Right hindlimb (tissue), 1 donor: ENCODE measurements at places on chromosomes 1 and 21.

GRCh38 chr1:17075470-17076255 is 21.8 kb upstream of the SDHB start:
- no peak for DNase-seq

- no peak for DNase-seq
These were observed 13.1 kb upstream of the PTP4A2 start for GRCh38 chr1:31951276-31951675.

- no peak for DNase-seq
These were observed 89.7 kb upstream of the VAMP3 start for GRCh38 chr1:7681401-7681800.

GRCh38 chr1:233597489-233597901 is 16.4 kb upstream of the KCNK1 start:
- no peak for DNase-seq

GRCh38 chr21:40902299-40902698 is 55.3 kb upstream of the DSCAM start:
- DNase-seq, result no peak

DNA sequence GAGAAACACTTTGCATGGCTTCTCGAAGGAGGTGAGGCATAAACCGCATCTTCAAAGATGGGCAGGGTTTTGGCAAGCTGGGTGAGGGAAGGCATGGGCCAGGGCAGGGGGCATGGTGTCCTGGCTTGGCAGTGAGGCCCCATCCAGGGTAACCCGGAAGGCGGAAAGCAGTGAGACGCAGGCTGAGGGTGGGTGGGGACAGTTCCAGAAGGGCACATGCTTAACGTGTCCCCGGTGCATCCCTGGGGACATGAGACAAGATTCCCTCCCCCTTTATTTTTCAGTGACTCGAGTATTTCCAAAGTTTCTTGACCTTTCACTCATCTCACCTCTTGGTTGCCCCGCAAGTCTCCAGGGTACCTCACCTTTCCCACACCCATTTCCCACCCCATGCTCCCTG is 122.8 kb upstream of the SLC25A33 start:
- DNase-seq, result no peak

DNA sequence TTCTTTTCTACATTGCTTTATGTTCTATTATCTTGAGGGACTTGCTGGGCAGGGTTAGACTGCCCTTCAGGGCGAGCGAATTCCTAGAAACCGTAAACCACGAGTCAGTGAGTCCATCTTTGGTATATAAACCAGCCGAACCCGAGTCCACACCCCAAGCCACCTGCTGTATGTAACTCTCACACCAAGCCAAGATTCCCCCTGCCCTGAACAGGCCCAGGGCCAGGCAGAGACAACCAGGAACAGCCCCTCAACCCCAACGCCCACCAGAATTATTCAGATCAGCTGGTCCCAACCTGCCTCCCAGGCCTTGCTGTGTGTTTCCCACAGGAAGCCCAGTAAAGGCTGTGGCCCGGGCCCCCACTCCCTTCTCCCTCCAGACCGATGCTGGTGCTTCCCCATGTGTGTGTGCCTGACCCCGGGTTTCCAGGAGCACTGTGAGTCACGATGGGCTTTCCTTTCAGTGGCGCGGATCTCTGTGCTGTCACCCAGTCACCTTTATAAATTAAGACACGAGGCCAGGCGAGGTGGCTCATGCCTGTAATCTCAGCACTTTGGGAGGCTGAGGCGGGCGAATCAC is 17.1 kb downstream of the KIF17 start:
- DNase-seq, result no peak

GRCh38 chr1:198798923-198799386 is 160.1 kb downstream of the PTPRC start:
- DNase-seq, result no peak

GRCh38 chr1:54378157-54378873 is 27.9 kb downstream of the SSBP3 start:
- no peak for DNase-seq

DNA sequence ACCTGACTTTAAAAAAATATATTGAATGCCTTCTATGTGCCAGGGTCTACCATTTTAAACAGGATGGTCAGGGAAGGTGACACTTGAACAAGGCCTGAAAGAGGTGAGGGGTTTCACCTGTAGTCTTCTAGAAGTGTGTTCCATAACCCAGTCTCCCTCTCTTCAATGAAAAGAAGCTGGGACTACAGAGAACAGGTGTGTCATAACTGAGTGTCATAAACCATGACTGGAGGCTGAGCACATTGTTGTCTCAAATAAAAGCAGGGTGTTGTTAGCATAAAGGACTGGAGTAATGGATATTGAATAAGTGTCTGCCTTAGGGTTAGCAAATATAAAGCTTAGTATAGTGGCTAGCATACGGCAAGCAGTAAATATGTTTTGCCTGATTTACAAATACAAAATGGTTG is 65.4 kb downstream of the SYDE2 start:
- DNase-seq, result no peak

GRCh38 chr1:84467298-84467697 is 11.8 kb upstream of the RPF1 start:
- no peak for DNase-seq

GRCh38 chr21:24903994-24904635 is 703.2 kb downstream of the MRPL39 start:
- no peak for DNase-seq

DNA sequence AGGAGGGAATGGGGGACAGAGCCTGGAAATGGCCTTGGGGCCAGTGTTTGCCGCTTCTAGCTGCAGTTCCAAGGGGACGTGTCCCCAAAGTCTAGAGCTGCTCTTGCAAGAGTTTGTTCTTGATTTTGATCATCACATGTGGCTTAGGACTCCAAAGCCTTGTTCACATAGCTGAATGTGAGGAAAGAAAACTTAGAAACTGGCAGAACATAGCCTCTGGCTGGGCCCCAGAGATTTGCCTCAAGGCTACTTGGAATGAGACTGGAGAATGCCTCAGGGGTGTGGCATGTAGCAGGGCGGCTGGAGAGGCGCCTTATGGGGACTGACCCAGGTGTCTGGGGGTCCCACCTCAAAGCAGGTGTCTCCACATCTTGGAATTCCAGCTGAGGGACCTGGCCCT is 2.3 kb downstream of the PDXK start:
- no peak for DNase-seq

GRCh38 chr1:31112266-31112935 is 46.9 kb upstream of the PUM1 start:
- DNase-seq, result no peak

DNA sequence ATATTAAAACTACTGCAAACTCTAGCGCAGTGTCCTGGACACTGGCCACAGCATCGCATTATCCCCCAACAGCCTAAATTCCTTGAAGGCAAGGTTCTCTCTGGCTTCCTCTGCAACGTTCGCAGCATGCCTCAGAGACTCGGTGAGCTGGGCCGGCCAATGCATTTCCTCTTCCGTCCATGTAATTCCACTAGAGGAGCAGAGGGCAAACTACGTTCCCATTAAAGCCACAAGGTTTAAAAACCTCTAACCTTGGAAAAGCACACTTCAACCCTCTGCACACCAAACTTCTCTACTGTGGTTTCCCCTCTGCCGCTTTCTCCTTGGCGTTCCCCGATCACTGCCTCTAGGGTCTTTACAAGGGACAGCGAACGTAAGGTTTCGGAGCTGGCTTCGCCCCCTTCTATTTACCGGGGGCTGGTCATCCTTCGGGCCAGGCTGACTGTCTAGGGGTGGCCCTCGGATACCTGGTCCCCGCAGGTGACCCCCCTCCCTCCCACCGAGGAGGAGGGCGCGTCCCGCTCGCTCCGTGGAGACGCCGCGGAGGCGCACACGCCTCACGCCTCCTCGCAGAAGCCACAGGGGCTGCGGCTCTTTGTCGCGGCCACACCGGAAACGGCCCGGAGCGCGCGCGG is 456 bp upstream of the SMYD2 start:
- DNase-seq, result peak; percentile 61

DNA sequence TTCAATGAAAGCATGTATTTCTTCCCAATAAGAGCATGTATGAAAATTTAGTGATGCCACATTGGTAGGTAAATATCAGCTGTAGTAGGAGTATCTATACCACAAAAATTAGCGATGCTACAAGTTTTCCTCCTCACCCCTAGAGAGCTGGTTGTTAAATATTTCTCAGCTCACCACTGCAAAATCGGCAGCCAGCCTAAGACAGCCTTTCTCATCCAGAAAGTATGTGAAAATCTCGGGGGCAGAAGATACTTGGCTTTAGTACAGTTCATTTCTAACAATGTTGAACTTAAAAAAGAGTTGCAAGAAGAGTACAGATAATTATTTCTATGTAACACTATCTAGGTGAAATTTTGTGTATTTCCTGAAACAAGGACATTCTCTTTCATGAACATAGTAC is 235.4 kb downstream of the TPR start:
- no peak for DNase-seq

DNA sequence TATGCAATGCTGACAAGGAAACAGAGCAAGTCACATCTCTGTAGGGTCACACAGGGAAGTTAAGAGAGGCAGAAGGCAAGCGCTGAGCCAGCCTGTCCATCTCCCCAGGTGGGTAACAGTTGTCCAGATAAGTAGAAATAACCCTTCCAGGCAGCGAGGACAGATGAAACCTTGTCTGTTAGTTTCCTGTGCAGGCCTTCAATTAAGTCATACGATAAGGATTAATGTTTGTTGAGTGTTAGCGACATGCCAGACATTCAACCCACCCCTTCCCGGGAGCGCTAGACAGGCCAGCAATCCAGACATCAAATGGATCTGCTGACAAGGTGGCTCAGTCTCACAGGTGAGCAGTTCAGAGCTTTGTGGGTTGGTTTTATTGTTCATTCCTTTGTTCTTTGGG is 221.5 kb upstream of the FMN2 start:
- no peak for DNase-seq

DNA sequence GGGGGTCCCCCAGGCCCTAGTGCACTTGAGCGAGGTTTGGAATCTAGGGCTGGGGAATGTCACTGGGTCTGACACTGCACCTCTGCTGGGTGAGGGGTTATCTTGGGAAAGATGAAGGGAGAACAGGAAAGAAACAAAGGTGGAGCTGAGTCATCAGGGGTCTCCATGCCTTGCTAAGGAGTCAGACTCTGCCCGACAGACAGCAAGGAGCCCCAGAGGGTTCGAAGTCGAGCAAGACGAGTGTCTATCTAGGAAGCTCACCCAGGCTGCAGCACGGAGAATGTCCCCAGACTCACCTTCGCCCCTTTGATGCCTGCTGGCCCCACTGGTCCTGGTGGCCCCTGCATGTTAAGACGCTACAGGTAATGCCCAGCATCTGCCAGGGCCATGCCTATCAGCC is 18.0 kb downstream of the COL16A1 start:
- no peak for DNase-seq

DNA sequence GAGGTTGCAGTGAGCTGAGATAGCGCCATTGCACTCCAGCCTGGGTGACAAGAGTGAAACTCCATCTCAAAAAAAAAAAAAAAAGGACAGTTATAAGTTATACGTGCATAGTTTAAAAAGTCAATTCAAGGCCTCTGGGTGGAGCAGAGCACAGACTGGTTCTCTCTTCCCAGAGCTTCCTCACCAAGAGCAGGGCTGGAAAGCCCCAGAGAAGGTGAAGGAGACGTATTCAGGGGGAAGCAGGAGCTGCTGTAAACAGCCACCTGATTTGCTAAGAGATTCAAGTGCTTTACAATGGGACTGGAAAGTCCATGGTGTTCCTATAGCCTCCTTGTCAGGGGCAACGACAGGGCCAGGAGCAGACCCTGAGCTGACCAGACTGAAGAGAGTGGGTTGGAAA is 85.0 kb upstream of the LYST start:
- DNase-seq, result no peak

- DNase-seq, result no peak
These were observed 15.4 kb downstream of the NOL9 start for GRCh38 chr1:6538956-6539355.

GRCh38 chr1:24506691-24507381 is 4.2 kb downstream of the RCAN3 start:
- no peak for DNase-seq

DNA sequence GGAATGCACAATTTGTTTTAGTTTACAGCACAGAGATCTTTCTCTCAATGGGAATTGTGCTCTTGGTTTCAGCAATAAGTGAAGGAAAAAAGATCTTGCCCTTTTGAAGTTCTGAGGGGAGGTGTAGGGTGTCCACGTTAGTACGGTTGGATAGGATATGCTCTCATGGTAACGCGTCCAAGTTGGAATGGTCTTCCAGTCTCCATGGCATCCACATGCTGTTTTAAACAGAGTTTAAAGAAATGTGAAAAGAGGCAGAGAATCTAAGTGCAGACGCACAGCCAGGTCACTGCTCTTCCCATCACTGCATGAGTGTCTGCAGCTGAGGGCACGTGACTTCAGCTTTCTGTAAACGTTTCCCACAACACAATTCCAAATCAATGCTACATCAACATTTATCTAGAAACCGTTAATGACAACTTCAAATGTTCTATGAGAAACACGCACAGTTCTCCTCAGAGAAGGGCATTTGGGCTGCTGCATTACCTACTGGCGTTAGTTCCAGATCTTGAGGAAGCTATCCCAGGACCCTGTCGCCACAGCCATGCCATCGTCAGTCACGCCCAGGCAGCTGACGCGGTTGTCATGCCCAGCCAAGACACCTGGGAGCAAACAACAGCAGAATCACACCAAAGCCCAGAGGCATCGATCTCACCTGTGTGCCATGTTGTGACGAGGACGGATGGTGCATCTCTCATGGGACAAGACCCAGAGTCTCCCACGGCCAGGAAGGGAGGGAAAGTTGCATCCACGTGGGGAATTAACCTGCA is 8.8 kb upstream of the NADK start:
- no peak for DNase-seq

GRCh38 chr1:84968101-84968500 is 28.8 kb downstream of the MCOLN2 start:
- no peak for DNase-seq

GRCh38 chr1:225909477-225909876 is 14.6 kb downstream of the PYCR2 start:
- DNase-seq, result no peak

DNA sequence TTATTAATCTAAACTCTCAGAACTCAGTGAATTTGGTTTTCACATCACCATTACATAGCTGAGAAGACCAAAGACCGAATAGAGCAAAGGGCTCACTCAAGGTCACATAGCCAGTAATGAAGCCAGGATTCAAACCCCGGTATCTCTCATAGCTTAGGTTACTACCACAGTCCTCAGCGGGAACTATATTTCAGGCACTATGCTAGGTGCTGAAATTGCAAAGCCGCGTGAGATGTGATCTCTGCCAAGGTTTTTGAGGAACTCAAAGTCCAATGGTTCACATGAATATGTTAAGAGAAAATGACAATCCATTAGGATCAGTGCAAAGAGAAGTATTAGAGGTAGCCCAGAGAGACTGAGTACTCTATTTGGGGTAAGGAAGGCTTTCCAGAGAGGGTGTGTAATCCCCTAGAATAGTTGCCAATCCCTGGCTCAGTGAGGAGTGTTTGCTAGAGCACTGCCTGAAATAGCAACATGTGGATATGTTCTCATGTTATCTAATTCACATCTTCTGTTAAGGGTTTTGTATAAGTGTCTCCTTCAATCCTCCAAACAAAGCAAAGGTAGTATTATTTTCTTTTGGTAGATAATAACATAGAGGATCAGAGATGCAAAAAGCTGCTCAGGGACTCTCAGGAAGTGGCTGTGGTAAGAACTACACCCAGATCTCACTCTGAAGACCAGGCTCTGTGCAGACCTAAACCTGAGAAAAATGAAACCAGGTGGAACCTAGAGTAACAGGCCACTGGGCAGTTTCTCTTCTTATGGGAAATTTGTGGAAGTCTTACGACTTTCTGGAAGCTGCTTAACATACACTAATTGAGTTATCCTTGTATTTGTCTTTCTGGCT is 93.1 kb upstream of the C8B start:
- no peak for DNase-seq
